ENCODE measurements at places on chromosomes 6 and 20.
A peak's percentile ranks its signal among the peaks of the same experiment; 100 is the strongest.

DNA sequence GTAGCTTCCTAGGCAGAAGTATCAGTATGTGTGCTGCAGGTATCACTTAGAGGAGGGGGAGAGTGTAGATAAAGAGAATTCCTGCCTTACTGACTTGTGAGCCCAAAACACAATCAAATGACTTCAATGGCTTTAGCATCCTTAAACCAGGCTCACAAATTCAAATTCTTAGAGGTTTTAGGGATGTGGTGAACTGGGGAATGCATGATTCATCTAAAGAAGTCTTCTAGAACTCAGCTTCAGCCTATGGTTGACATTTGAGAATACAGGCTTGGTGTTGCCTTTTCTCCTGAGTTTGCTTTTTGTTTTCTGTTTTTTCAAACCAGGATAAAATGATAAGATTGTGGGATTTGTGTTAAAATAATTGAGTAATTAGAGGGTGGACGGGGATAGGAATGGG lies 14.4 kb downstream of the SNRPC start:
- peaks cover 16% of the 10 kb centered on the region for H3K4me1 ChIP-seq
- peak overlapping the region; percentile 39 for H3K27ac ChIP-seq
- no peak for DNase-seq
- peaks cover 5% of the 10 kb centered on the region for H3K36me3 ChIP-seq

DNA sequence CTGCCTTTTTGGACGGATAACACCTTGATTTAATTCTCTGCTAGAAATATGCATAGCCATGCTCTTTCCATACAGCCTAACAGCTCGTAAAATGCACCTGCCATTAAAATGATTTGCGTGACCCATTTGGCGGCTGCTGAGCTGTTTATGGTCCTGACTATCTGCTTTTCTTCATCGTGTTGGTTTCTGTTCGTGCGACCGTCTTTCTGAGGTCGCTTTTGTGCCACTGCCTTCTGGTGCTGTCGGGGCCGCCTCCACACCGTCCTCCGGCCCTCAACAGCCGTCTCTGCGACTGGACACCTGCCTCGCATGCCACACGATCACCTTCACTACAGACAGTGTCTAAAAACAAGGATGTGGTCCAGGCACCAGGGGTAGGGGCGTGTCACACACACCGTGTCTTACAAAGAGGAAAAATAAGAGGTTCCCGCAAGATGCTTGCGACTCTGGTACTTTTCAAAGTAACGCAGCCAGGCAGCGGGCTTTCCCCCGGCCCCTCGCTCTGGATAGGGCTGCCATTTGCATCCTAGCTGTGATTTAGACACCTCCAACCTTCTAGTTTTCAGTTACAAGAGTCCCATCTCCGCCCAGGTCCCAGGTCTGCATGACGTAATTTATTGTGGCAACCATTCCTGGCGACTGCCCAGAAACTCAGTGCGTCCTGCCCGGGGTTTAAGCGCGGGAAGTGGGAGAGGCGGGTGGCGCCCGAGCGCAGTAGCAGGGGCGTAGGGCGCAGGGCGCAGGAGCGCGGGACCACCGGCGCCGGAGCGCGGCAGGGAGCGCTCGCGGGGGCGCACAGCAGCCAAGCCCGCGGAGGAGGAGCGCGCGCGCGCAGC lies at the start of gene STMND1:
Gene STMND1, plus strand, starts transcription at position 629 of the 836 bp plus-strand sequence. CDS start 208 bp downstream, outside the sequence.
- no peak within 1 kb of the TSS for H3K27ac ChIP-seq
- no peak for DNase-seq
- no peaks in the 10 kb centered on the region for H3K36me3 ChIP-seq
- peak within 1 kb of the TSS; percentile 69 for H3K4me3 ChIP-seq
- H3K27me3 ChIP-seq, result peaks cover 73% of the 10 kb centered on the region

DNA sequence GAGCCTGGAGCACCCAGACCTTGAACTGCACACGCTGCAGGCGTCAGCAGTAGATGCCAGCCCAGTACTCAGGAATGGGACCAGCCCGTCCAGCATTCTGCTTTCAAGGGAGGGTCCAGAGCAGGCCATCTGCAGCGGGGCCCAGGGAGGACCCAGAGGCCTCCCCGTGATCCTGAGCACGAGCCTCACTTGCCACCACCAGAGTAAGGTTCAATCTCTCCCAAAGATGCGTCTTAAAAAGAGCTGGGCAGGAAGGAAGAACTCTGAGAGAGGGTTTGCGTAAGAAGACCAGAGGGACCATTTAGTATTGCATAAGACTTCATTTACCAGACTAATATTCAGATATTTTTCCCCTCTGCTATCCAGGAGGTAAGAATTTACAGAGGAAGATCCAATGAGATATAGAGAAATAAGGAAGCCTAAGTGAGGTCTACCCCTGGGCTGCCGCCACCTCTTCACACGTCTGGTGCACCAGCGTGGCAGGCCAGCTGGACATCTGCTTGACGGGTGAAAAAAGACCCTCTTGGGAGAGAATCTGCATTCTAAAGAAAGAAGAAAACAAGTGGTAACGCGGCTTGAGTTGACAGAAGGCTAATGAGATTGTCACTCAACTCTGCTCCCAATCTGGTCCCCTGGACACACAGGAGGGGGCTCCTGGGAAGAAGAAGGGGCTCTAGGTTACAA lies 107.3 kb downstream of the PRND start:
- peaks cover 2% of the 10 kb centered on the region for H3K4me1 ChIP-seq
- peaks cover 3% of the 10 kb centered on the region for H3K36me3 ChIP-seq
- H3K4me3 ChIP-seq, result no peak overlapping the region
- H3K27me3 ChIP-seq, result no peaks in the 10 kb centered on the region
- DNase-seq, result no peak

DNA sequence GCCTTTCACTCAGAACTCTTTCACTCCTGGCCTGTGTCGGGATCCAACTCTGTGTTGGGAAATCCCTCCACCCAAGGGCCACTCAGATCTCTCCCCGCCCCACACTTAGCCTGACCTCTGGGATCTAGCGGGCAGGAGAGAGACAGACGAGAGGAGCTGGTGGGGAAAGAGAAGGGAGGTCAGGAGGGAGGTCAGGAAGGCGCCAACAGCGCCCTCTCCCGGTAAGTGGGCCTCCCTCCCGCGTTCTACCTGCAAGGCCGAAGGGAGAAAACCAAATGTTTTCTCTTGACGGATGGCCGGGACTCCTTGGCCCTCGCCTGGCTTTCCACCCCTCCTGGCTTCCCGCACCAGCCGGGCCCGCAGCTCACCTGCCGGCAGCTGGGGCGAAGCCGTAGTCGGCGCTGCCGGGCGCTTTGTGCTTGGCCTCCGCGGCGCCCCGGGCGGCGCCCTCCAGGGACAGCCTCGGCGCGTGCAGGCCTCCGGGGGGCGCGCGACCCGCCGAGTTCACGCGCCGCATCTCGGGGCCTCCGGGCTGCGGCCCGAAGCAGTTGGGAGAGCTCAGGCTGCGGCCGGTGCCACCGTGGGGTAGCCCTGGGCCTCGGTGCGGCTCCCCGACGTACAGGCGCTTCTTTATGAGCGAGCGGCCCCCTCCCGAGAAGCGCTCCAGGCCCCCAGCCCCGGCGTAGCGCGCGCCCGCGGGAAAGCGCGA lies 38.2 kb downstream of the C6orf132 start:
- H3K36me3 ChIP-seq, result peaks cover 2% of the 10 kb centered on the region
- peaks cover 4% of the 10 kb centered on the region for H3K27me3 ChIP-seq
- H3K4me1 ChIP-seq, result peaks cover 9% of the 10 kb centered on the region
- H3K4me3 ChIP-seq, result peak overlapping the region; percentile 56
- peak; percentile 55 for DNase-seq
- H3K27ac ChIP-seq, result no peak overlapping the region

- H3K27me3 ChIP-seq, result peaks cover 20% of the 10 kb centered on the region
- peaks cover 2% of the 10 kb centered on the region for H3K4me1 ChIP-seq
- no peak for DNase-seq
These were observed 176.2 kb downstream of the NFATC2 start for GRCh38 chr20:51366155-51366886.

GRCh38 chr20:61986762-61987321 lies 78.8 kb downstream of the TAF4 start:
- peaks cover 8% of the 10 kb centered on the region for H3K36me3 ChIP-seq
- no peak overlapping the region for H3K4me3 ChIP-seq
- no peak for DNase-seq
- no peaks in the 10 kb centered on the region for H3K27me3 ChIP-seq
- no peak overlapping the region for H3K27ac ChIP-seq

DNA sequence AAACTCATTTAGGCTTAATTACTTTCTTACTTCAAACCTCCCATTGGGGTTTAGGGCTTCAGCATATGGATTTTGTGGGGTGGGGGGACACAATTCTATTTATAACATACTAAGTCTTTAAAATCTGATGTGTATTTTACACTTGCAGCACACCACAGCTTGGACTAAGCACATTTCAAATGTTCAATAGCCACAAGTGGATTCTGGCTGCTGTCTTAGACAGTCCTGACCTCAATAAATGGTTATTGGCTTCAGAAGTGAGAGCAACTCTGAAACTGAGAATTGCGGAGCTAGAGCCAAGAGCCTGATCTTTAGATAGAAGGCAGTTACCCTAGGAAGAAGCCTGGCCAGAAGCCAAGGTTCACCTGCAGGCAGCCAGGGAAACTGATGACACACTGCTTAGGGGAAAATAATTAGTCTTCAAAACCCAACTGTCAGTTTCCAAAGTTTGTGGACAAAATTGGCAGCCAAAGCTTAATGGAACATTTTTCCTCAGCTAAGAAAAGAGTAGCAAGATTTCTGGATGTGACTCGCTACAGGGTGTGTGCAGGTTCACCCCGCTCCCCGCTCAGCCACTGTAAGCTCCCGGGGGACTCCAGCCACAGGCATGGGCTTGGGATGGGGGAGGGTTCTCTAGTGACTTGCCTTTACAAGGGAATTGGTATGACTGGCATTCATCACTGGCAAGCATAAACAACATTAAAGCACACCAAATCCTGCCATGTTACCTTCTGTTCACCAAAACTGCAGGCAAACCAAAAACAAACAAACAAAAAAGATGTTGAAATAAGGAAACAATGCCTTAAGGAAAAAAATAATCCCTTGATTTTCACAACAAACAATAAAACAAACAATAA lies 219.8 kb downstream of the TFAP2A start:
- no peaks in the 10 kb centered on the region for H3K4me1 ChIP-seq
- no peak for DNase-seq
- no peak overlapping the region for H3K4me3 ChIP-seq
- H3K27me3 ChIP-seq, result no peaks in the 10 kb centered on the region

DNA sequence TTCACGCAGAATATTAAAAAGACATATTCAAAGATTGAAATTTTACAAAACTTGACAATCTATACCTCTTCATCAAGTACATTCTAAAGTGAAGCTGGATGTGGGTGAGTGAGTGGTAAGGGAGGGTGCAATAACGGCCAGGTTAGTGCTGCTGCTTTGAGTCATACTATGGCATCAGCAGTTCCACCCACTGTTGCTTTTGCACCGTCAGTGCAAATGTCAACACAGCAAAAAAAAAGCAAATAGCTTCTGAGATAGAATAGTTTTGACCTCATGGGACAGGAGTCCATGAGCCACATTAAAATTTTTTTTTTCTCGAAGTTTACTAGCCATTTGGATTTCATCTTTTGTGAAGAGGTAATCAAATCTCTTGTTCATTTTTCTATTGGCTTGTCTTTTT lies 31.8 kb downstream of the PSMF1 start:
- H3K27me3 ChIP-seq, result no peaks in the 10 kb centered on the region
- H3K4me1 ChIP-seq, result peaks cover 24% of the 10 kb centered on the region
- DNase-seq, result no peak
- H3K27ac ChIP-seq, result no peak overlapping the region

GRCh38 chr6:142605922-142606485 lies 304.2 kb downstream of the ADGRG6 start:
- H3K4me1 ChIP-seq, result peaks cover 3% of the 10 kb centered on the region
- peaks cover 2% of the 10 kb centered on the region for H3K36me3 ChIP-seq
- H3K4me3 ChIP-seq, result no peak overlapping the region
- peaks cover 11% of the 10 kb centered on the region for H3K27me3 ChIP-seq
- H3K27ac ChIP-seq, result no peak overlapping the region
- no peak for DNase-seq

DNA sequence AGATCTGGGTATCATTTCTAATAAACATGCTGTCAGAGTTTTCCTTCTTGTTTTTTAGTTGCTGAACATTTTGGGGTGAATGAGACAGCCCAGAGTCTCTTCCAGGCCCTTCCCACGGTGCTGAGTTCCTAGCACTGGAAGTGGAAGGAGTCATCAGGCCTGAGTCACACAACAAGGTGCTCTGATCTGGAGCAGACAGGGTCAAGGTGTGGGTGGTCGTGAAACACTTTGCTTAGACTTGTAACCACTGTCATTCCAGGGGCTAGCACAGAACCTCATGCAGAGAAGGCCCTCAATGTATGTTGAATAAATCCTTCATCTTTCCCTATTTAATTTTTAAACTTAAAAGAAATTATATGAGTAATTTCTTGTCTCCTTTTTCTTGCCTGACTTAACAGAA lies 60.6 kb downstream of the TXLNB start:
- no peaks in the 10 kb centered on the region for H3K27me3 ChIP-seq
- H3K4me3 ChIP-seq, result no peak overlapping the region
- no peak overlapping the region for H3K27ac ChIP-seq
- DNase-seq, result no peak
- peaks cover 11% of the 10 kb centered on the region for H3K4me1 ChIP-seq

GRCh38 chr6:37548067-37548674 lies 48.5 kb upstream of the CCDC167 start:
- peaks cover 26% of the 10 kb centered on the region for H3K4me1 ChIP-seq
- DNase-seq, result no peak
- no peaks in the 10 kb centered on the region for H3K36me3 ChIP-seq

- H3K4me1 ChIP-seq, result peaks cover 10% of the 10 kb centered on the region
- H3K27me3 ChIP-seq, result no peaks in the 10 kb centered on the region
- H3K27ac ChIP-seq, result no peak overlapping the region
- DNase-seq, result no peak
- peak overlapping the region; percentile 51 for H3K4me3 ChIP-seq
- no peaks in the 10 kb centered on the region for H3K36me3 ChIP-seq
These were observed 320.8 kb downstream of the SOX4 start for GRCh38 chr6:21914121-21914973.

- H3K27me3 ChIP-seq, result peaks cover 72% of the 10 kb centered on the region
- no peak for DNase-seq
- H3K4me1 ChIP-seq, result peaks cover 8% of the 10 kb centered on the region
- peaks cover 2% of the 10 kb centered on the region for H3K36me3 ChIP-seq
These were observed 48.7 kb upstream of the SRSF6 start for GRCh38 chr20:43408848-43409576.

DNA sequence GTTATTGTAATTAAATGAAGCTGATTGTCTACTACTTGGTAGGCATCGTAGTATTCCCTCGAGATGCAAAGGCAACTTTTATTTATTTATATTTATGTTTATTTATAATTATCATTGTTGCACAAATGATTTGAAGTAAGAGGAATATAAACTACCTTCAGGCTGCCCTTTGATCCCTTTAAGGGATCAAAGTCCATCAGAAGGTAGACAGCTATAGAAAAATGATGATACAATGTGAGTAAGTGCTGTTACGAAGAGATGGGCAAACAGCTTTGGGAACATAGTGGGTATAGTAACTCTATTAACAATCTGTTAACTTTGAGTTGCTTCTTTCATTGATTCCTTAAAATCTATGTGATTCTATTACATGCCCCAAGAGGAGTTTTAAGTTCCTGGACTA lies 512.8 kb upstream of the CITED2 start:
- H3K4me1 ChIP-seq, result no peaks in the 10 kb centered on the region
- no peaks in the 10 kb centered on the region for H3K36me3 ChIP-seq
- no peak overlapping the region for H3K4me3 ChIP-seq
- no peak for DNase-seq
